SW 1271 (cell line): ENCODE measurements at places on chromosomes 12 and 14.

GRCh38 chr14:85520581-85520980 lies 9.4 kb upstream of the FLRT2 start:
- no peak for DNase-seq

DNA sequence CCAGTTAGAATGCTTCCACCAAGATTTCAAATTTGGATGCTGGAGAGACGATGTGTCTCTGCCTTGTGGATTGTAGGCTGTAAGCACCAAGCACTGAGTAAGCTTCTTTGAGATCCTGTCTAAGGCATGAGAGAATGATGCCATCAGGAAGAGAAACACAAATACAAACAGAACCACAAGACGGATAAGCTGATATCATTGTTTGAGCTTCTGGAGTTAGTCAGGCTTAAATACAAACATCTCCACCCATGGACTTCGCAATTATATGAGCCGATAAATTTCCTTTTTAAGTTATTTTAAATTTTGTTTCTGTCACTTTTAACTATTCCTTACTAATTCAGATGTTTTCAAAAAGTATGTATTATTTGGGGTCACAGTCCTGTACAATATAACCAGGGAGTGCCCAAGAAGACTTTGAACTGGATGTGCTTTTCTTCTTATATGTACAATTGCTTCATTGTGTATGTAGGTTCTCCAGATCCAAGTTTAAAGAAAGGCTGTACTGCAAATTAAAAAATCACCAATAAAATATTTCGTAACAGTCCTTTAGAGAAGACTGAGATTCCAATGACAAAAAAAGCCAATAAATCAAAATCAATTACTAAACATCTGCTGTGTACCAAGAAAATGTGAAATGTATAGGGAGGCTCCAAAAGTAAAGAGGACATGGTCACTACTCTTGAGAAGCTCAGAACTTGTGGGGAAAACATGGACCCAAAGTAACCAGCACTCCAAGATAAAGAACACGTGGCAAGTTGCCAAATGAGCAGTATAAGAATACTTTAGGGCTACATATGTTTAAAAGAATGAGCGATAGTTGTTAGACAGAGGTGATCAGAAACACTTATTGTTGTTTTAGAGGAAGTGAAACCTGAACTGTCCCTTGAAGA lies 274.1 kb downstream of the ADAMTS20 start:
- no peak for DNase-seq

- no peak for DNase-seq
These were observed 125.4 kb downstream of the FOXA1 start for GRCh38 chr14:37469650-37470049.

DNA sequence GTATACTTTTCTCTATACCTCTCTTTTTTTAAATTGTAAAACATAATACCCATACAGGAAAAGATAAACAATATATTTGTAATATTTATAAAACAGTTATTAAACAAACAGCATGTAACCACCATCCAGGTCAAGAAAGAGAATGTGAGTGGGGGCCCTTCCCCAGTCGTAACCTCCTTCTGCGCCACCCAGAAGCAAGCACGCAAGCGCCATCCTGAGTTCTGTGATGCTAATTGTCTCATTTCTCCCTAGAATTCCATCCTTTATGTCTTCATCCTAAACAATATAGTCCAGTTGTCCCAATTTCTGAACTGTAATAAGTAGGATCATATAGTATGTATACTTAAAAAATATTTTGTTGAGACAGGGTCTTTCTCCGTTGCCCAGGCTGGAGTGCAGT lies 129.5 kb downstream of the EXOC5 start:
- DNase-seq: no peak

- no peak for DNase-seq
These were observed 974.7 kb downstream of the NRXN3 start for GRCh38 chr14:79144896-79145295.

DNA sequence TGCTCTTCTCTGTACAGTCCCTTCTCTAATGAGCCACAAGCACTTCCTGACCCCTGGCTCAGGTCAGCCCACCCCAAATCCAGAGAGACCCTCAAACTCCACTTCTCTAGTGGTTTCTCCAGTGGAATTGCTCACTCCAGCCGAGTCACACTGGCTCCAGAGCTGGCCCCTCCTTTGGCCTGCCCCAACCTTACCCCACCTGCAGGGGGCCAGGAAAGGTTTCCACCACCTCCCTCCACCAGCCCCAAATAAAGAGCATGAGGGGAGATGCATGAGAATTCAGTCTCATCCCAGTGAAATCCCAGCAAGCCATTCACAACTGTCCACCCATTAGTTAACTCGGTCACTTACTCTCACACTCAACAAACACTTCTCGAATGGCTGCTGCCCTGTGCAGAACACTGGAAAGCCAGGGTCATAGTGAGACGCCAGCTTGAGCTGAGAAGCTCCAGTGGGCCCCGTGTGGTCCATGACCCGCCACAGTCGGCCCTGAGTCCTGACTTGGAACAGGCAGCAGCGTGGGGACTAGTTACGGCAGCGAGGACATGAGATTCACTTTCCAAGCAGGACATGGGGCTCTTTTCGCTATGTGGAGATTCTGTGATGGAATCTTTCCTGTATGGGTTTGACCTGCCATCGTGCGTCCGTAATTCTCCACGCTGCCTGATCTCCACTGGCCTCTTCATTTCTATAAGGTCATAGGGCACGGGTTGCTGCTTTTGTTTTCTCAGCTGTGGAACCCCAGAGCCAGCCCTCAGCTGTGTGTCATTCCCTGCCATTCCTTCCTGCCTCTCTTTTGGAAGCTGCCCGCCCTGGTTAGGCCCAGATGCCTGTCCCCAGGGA lies 44.2 kb downstream of the SLC6A12 start:
- no peak for DNase-seq

DNA sequence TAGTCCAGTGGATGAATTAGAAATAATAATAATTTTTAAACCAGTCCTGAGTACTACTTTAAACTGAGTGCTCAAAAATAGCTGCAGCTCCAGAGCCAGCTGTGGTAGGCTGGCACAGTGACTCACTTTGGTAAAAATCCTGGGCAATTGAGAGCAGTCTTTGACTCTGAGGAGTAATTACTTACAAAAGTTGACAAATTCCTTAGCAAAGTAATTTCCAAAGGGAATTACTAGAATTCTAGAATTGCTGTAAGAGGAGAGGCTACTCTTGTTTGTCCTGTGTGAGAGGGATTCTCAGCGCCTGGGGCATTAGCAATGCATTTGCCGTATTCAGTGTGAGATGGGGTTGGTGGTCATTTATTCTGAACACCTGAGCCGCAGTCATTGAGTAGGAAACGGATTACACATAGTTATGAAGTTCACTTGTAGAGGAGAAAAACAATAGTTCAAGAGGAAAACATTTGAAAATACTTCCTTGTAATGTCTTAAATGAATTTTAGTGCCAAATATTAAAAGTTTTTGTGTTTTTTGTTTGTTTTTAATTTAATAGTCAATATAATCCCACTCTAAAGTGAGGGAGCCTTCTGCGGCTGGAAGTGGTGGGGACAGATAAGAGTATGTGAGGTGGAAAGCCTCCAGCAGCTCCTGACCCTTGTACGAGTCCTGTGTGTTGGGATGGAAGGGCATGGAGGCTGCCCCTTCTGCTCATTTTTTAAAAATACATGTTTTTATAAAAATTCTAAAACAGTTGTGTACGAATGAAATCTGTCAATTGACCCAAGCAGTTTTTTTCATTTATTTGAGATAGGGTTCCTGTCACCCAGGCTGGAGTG lies 41.9 kb downstream of the EID3 start:
- DNase-seq: no peak

DNA sequence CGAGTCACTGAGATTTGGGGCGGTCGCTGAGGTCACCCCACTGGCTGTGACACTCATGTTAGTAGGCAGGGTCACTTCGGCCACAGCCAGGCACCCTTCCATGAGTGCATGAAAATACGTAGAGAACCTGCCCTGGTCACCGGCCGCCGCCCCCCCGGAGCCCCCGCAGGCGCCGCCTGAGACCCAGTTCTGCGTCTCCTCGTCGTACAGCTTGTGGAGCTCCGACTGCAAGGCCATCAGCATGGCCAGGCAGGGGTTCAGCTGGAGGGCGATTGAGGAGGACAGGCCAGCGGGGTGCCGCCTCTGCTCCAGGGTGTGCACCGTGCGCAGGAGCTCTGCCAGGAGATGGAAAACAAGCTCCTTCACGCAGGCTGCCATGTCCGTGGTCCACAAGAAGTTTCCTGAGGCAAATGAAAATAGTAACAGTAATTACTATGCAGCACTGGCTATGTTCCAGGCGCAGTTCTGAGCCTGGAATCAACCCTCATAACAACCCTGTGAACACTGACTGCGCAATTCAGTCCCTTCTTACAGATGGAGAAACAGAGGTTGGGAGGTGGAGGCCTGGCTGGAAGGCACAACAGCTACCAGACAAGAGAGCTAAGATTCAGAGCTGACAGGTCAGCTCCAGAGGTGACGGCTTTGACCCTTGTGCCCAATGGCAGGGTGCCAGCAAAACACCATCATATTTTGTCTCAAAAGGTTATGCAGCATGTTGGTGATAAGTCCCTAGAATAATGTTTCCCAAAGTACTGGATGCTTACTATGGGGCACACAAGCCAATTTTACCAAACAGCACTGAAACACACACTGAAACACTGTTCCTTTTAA lies 59.9 kb downstream of the TRAFD1 start:
- no peak for DNase-seq

- DNase-seq: peak; percentile 30
These were observed 10.6 kb downstream of the TRHDE start for GRCh38 chr12:72282721-72283120.

DNA sequence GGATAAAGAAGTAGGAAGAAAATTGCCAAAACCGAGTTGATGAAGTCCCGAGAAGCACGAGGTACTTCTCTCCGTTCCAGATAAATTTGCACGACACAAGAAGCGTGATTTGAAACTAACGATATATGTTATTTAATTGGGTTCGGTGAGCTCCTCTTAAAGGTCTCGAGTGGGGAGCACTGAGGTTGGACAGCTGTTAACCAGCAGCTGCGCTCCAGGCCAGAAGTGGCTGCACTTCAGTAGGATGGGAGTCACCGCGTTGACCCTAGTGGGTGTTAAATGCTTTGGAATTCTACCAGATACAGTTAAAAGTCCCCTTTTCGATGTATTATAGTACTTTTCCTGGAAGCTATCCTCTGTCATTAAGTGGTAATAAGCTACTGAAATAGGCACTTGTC lies 953 bp upstream of the DCAF5 start:
- no peak for DNase-seq

DNA sequence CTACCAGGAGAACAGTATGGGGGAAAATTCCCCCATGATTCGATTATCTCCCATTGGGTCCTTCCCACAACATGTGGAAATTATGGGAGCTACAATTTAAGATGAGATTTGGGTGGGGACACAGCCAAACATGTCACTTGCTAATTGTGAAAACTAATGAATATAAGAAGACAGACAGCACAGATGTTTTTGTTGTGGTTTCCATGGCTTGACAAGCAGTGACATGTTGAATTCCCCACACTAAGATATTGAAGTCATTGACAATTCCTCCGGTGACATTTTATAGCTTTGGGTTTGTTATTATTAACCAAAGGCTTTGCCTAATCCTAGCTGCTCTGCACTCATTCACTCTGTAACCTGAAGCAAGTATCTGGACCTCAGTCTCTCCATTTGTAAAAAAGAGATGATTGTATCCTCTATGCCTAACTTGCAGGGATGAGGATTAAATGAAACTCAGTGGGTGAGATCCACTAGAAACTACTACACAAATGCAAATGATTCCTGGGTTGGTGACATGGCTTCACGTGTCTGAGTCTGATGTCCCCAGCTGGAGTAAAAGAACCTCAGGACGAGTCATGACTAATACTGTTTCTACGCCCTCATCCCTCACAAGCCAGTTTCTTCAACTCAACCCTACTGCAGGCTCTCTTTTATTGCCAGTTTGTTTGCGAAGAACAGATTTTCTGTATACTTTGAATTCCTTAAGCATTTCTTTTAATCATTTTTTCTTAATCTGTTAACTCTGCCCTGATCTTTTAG lies 71.6 kb downstream of the ASCL1 start:
- DNase-seq: no peak

GRCh38 chr12:54429014-54429471 lies 10.0 kb upstream of the ITGA5 start:
- no peak for DNase-seq

DNA sequence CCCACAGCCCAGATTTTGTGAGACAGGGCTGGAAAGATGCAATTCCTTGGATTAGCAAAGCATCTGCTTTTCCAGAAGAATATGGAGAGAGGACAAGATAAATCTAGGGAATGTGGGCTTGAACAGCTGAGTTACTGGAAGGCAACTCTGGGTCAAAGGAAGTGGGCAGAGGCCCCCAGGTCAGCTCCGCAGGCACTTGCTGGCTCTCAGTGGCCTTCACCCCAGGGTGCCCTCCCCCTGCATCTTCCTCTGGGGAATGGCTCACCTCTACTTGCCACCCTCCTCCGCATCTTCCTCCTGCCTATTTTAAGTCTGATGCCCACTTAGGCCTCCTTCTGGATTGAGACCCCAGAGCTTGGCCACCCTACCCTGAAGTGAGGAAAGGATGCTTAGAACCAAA lies 10.5 kb upstream of the PNMA1 start:
- DNase-seq: no peak

- DNase-seq: no peak
These were observed 184.1 kb downstream of the PRKD1 start for GRCh38 chr14:29743531-29743930.

GRCh38 chr14:89801136-89801535 lies 153.4 kb downstream of the EFCAB11 start:
- no peak for DNase-seq

DNA sequence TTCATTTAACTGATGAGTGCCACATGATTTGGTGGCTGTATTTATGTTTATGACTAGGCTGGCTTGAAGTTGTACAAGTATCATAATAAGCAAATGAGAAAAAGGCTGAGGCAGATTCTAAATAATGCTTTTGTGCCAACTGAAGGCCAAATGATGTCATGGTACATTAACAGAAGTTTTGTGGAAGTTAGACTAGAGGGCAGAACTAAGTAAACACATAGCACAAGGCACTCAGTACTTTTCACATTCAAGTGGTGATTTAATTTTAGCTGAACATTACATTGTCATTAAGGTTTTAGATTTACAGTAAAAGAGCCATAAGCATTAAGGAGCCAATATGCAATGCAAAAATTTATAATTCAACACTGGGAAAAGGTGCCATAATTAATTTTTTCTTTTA lies 21.1 kb downstream of the PPP1CC start:
- DNase-seq: no peak

DNA sequence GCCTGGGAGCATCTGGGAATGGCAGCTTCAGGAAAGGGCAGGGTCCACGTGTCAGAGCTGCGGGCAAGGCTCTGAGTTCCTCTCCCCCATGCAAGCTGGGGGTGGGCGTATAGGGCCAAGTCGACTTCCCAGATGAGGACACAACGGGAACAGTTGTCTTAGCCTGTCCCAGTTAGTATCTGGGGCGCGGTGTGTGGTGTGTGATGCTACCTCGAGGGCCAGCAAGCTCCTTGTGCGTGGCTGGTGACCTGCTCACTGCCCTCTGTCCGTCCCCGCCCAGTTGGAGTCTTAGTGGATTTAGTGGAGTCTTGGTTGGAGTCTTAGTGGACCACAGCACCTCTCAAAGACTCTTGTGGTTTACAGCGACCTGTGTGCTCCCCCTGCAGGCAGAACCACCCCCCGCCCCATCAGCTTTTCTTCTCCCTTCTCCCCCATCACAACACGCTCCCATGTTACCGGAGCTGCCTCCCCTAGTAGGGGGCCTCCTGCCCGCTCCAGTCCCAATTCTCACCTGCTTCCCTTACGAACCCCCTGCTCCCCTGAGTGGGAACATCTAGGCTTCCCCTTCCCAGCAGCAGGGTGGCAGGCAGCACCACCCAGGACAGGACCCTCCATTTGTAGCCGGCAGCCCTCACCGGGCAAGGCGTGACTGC lies 8.7 kb downstream of the ASPG start:
- DNase-seq: no peak
